ENCODE measurements at places on chromosomes 5 and 9. TPM values are rescaled to one million over a fixed set of nuclear protein-coding genes. Genes with fewer than 3 reads are reported as not detected.

IFNA2 gene
- total RNA-seq: not detected

C9orf153 gene
- total RNA-seq: 0.68 TPM

KCNN2 gene
- not detected for total RNA-seq

NIPBL gene
- 38.6 TPM for total RNA-seq

FBP2 gene
- not detected for total RNA-seq

SHISAL2B gene
- total RNA-seq: not detected

All from thoracic aorta (tissue), 2 donors.